ENCODE measurements at places on chromosomes 1 and 21.

DNA sequence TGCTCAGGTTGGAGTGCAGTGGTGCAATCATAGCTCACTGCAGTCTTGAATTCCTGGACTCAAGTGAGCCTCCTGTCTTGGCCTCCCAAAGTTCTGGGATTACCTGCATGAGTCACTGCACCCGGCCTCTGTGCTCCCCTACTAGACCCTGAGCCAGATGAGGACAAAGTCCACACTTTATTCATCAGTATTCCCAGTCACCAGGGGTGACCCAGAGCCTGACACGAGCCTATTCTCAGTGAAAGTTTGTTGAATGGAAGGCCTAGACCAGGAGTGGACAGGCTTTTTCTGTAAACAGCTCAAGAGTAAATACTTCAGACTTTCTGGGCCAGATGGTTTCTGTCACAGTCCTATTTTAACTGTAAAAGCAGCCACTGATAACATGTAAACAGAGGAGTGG, 68.2 kb downstream of the MAB21L3 start:
- DNase-seq: no peak

DNA sequence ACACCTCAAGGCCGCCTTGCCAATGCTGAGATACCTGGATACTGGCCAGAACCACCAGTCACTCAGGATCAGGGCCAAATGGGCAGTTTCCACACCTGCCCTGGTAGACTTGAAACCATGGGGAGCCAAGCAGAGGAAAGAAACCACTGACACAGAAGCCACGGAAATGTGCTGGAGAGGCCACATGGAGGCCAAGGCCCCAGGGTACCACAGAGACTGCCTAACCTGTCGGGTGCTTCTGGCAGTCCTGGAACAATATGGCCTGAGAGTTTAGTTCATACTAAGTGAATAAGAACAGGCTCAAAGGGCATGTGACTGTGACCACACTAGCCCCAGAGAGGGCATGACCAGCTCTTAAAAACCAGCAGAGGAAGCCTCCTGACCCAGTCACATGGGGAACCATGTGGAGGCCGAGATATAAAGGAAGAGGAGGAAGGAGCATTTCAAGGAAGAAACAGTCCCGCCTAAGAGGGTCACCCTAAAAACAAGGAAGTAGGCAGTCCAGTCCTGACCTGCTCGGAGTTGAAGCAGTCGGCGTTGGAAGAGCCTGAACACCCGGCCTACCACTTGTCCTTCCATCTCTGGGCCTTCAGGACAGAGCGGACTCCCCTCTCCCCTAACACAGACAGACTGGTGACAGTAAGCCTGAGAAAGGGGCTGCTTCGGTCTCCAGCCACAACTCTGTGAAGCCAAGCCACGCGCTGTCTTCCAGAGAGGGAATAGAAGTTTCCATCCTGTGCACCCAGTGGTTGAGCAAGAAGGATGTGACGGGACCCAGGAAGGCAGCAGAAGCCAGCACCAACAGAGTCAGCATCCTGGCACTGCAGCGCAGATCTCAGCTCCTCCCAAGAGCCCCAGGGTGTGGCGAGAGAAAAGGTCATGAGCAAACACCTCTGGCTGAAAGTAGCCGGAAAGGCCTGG, at the start of gene DENND2D:
TSS of gene DENND2D (minus strand) at position 766 of the 921 bp plus-strand sequence. CDS start at position 579, 187 bp downstream.
- DNase-seq: no peak

- no peak for DNase-seq
Observed at GRCh38 chr1:167627615-167627864, 2.5 kb upstream of the RCSD1 start.

DNA sequence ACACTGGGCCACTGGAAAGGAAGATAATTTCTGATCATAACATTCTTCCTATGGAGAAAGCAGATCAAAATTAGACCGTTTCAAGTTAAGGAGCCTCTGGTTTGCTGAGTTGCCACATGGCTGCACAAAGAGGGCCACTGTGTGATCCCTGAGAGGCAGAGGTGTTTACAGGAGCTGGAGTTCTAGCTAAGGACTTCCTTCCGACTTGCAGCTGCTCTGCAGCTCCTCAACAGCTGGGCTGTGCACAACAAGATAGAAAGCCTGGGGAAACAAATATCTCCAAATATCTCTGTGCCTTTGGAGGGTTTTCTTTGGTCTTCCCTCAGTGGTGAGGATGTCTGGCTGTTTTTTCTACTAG, 26.8 kb downstream of the GADD45A start:
- DNase-seq: no peak

- DNase-seq: no peak
Observed at GRCh38 chr1:86394416-86394815, 1.7 kb downstream of the ODF2L start.

GRCh38 chr1:84582802-84583587, 8.8 kb upstream of the CTBS start:
- no peak for DNase-seq

DNA sequence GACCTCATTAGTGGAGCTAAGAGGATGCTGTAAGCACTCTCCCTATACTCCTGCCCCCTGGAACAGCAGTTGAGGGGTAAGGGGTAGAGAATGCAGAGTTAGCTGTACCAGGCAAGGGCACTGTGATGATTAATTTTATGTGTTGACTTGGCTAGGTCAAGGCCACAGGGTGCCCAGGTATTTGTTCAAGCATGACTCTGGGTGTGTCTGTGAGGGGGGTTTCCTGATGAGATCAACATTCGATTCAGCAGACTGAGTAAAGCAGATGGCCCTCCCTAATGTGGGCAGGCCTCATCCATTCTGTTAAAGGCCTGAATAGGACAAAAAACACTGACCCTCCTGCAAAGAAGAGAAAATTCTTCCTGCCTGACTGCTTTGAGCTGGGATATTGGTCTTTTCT, 110.8 kb downstream of the KCND3 start:
- DNase-seq: no peak

GRCh38 chr1:230849451-230850224, 18.7 kb downstream of the C1orf198 start:
- DNase-seq: peak; percentile 54

DNA sequence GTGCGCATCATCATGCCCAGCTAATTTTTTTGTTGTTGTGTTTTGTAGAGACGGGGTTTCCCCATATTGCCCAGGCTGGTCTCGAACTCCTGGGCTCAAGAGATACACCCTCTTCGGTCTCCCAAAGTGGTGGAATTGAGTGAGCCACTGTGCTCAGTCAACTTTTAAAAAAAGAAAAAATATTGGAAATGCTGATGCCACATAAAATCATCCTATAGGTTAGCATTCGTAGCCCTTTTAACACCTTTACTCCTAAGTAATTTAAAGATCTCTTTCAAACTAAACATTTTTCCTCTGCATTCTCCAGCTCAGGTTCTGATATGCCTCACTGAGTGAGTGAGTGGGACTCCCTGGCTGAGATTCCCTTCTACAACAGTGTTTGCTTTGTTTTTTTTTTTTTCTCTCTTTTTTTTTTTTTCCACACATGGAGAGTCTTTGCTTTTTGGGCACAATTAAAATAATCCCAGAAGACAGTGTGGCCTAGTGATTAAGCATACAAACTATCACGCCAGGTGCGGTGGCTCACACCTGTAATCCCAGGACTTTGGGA, 74.0 kb downstream of the LPGAT1 start:
- no peak for DNase-seq

DNA sequence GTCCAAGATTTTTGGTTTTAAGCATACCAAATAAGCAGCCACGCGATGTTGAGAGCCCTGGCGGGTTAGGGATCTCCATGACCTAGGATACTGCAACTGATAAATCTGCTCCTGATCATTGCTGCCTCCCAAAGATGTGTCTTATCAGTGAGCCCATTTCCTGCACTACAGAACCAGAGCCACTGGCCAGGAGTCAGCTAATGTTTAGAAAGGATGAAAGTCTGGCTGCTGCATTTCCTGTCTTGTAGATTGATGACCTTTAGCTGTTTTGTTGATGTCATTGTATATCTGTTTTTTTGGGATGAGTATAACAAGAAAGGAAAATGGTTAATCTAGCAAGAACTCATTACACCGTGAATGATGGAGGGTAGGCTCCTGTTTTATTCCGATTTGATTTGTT, 74.5 kb downstream of the C1orf21 start:
- no peak for DNase-seq

GRCh38 chr1:193726722-193727121, 540.3 kb upstream of the B3GALT2 start:
- DNase-seq: no peak

DNA sequence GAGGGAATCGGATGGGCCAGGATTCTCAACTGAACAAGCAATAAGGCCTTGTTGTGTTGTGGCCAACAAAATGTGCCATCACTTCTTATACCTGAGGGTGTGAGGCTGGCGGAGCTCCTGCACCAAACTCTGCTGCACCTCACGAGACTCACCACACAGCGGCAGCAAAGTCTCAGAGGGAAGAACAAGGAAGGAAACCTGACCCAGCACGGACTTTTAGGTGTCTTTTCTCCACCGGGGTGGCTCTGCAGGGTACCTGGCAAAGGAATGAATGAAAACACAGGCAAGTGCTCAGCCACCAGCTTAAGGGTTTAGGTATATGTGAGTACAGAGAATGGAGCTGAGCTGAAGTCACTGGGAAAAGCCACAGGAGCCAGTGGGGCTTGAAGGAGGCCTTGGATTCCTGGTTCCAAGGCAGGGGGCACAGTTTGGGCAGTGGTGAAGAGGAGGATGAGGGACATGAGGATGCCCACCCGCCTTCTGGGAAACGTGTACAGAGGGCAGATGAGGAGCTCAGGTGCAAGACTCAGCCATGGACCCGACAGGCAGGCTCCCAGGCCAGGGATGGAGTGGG, 31.1 kb upstream of the HSD3B1 start:
- DNase-seq: no peak

GRCh38 chr1:37177230-37177864, 143.0 kb upstream of the GRIK3 start:
- DNase-seq: no peak

GRCh38 chr1:67674260-67675011, 10.6 kb upstream of the GADD45A start:
- no peak for DNase-seq

DNA sequence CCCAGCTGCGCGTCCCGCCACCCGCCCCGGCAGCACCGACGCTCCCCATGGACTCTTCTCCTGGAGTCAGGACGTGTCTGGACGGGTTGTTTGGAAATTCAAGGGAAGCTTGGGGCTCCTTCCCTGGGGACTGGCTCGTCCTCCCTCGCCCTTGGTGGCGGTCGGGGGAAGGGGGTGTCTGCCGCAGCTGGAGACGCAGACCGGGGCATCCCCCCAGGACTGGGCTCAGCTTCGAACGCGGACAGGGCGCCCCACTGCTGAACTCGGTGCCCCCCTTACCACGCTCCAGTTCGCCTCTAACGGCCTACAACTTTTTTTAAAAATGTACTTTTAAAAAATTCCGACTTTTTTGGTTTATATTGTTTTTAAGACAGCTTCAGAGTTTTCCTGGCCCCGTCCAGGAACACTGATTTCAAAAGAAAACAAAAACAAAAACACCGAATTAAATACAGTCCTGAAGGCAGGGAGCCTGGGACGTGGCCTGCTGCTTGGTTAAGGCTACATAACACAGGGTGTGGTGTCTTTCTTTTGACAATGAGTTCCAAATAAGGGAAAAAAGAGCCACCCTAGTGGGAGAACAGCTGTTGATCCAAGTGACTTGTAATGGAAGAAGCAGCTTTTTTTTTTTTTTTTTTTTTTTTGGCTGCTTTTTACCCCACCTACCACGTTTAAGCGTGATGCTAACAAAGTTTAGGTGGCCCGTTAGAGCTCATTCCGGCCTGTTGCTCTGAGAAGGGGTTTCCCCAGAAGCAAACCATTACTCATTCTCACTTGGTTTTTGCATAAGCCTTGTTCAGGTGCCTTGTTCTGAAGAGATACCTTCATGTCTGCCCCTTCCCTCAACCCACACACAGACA, 862 bp upstream of the DIPK1A start:
- no peak for DNase-seq

GRCh38 chr1:22315315-22316078, 136.2 kb upstream of the ZBTB40 start:
- DNase-seq: no peak

GRCh38 chr1:1083416-1084371, 9.6 kb upstream of the RNF223 start:
- no peak for DNase-seq

GRCh38 chr1:96730574-96731298, 9.2 kb downstream of the PTBP2 start:
- no peak for DNase-seq

- DNase-seq: no peak
Observed at GRCh38 chr1:234201600-234201999, 171.7 kb upstream of the COA6 start.

- no peak for DNase-seq
Observed at GRCh38 chr1:234969581-234970400, 158.8 kb downstream of the TOMM20 start.

DNA sequence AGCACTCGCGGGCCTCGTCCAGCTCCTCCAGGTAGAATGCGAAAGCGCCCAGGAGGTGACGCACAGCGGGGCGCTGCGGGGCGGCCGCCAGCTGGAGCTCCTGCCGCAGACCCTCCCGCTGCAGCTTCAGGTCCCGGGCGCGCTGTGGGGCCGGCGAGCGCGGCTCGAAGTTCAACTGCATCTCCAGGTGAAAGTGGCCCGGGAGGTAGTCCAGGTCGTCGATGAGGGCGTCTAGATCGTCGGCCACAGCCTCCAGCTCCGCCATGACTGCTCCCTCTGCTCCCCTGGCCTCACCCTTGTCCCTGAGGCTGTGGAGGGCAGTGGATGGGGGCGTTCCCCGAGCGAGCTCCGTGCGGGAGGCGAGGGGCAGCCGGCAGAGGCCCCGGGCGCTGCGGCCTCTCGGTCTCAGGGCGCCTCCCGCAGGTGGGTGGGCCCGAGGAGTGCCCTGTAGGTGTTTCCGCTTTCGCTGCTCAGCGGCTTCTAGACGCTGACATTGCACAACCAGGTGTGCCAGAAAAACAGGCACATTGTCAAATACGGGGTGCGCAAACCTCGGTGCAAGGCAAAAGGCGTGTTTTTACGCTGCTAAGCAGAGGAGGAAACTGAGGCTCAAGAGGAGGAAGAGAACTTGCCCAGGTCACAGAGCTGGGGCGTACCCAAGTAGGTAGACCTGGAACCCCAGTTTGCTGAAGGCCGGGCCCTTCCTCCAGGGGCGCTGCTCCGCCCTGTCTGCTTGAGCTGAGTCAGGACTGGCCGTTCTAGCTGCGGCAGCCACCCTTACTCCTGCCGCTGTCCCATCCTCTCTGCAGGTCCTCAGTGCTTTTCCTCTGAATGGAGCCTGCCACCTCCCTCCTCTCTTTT, at the start of gene TTC22:
TSS of gene TTC22 (minus strand) at position 425 of the 861 bp plus-strand sequence. CDS start at position 265, 160 bp downstream.
- DNase-seq: no peak

DNA sequence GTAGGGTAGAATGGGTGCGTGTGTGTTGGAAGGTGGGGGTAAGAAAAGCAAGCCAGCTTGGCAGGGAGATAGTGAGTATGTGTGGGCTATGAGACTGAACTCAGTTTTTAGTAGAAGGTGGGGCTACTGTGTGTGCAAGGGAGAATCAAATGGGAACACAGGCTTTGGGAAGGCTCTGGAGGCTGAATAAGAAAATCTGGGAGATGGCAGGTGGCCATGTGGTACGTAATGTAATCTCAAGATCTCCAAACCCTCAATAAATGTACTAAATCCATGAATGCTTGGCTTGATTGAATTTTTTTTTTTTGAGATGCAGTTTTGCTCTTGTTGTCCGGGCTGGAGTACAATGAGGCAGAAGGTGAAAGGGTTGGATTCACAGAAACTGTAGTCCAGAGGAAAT, 3.5 kb upstream of the ZSCAN20 start:
- DNase-seq: no peak
